Mammary epithelial cell (primary cell): ENCODE measurements at places on chromosomes 2 and 18. TPM values are rescaled to one million over a fixed set of nuclear protein-coding genes. Genes with fewer than 3 reads are reported as not detected.

The AGXT gene
- not detected for polyA plus RNA-seq

The ACMSD gene
- polyA plus RNA-seq = not detected

The NEU2 gene
- polyA plus RNA-seq = not detected

The LRATD1 gene
- 4.6 TPM for polyA plus RNA-seq

The MAP3K19 gene
- polyA plus RNA-seq = not detected

The EDAR gene
- 0.11 TPM for polyA plus RNA-seq

The B3GNT7 gene
- 0.19 TPM for polyA plus RNA-seq

The GPR155 gene
- polyA plus RNA-seq = 2.2 TPM
